Cortex of kidney (tissue), 1 donor: ENCODE measurements at places on chromosomes 11 and 22.

DNA sequence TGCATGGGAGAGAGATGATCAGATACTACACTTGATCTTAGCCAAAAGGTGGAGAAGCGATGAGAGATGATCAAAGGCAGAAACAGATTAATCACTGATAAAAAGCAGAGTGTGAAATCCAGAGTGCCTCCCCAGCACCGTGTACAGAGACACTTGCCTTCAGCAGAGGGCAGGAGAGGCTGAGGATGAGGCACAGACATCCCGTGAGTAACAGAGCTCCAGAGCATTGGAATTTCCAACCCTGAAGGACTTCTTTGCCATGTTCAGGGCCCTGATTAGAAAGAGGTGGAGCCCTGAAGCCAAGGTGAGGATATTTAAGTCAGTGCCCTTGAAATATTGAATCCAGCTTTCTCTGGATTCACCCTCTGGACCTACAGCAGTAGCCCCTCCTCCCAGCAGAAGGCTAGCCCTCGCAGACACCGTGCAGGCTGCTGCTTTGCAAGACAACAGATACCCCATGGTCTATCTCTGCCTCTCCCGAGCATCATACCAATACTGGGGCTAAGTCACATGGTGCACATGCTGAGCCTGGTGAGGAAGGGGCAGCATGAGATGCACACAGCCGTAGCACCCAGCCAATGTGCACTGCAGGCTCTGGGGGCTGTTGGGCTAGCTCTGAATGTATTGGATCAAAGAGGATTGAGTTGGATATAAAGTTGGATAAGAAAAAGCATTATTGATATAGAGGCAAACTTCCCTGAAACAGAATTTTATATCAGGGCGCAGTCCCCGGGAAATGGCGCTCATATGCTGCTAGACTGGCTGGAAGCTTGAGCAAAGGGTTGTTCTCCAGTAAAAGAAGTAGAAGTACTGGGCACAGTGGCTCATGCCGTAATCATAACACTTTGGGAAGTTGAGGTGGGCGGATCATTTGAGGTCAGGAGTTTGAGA lies 200.3 kb upstream of the B3GAT1 start:
- no peak for DNase-seq

GRCh38 chr11:102603576-102603975 lies 21.6 kb downstream of the MMP20 start:
- no peak for DNase-seq

DNA sequence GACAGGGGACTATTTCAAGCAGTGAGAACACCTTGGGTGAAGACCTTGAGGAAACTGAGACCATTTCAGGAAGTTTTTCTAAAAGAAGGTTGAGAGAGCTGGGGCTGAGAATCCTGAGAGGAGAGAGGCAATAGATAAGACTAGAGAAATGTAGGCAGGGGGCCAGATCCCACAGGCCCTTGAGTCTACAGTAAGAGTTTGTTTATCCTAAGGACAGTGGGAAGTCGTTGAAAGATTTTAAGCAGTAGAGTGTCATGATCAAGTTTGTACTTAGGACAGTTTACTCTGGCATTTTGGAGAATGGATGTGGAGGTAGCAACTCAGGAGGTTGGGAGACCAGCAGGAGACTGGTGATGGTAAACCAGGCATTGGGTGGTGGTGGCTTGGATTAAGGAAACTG lies 17.1 kb downstream of the HSD17B12 start:
- DNase-seq: no peak

DNA sequence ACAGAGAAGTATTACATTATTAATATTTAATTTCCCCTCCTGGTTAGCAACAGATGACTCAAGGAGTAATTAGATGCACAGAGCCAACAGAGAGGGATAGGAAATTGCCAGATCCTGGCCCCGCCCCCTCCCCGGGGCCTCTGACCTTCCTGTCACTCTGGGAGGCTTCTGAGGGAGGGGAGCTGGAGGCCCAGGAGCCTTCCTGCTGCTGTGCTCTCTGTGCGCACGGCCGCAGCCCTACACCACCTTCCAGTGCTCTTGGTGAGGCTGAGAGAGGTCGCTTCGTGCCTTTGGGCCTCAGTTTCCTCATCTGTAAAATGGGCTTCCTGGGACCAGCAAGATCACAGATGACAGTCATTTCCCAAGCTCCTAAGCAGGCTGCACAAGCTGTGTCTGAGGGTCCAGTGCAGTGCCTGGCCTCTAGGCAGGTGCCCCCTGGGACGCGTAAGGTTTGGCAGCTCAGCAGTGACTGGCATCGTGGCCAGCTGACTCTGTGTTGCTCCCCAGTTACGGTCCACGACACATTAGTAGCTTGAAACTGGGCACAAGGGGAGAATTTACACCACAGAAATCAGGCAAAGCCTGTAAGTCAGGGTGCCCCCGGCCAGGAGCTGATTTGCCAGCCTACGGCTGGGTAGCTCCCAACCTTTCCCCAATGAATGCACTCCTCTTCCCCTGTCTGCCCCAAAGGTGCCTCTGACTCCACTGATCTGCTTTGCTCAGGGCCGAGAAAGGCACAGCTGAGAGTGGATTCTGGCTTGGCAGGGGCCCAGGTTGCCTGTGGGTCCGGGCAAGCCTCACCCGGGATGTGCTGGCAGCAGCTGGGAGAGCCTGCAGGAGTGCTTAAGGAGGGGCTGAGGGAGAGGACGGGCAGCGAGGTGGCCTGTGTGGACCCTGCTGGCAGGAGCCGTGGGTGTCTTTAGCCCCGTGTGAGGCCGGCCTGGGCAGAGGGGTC lies 2.3 kb downstream of the ADORA2A start:
- DNase-seq: no peak

- DNase-seq: no peak
Measured at GRCh38 chr11:76462317-76462716, 17.5 kb downstream of the EMSY start.

GRCh38 chr11:662689-663274 lies 25.7 kb downstream of the DRD4 start:
- no peak for DNase-seq

GRCh38 chr11:134642206-134642605 lies 230.2 kb upstream of the B3GAT1 start:
- no peak for DNase-seq

GRCh38 chr11:100592619-100593260 lies 94.3 kb upstream of the ARHGAP42 start:
- DNase-seq: no peak

DNA sequence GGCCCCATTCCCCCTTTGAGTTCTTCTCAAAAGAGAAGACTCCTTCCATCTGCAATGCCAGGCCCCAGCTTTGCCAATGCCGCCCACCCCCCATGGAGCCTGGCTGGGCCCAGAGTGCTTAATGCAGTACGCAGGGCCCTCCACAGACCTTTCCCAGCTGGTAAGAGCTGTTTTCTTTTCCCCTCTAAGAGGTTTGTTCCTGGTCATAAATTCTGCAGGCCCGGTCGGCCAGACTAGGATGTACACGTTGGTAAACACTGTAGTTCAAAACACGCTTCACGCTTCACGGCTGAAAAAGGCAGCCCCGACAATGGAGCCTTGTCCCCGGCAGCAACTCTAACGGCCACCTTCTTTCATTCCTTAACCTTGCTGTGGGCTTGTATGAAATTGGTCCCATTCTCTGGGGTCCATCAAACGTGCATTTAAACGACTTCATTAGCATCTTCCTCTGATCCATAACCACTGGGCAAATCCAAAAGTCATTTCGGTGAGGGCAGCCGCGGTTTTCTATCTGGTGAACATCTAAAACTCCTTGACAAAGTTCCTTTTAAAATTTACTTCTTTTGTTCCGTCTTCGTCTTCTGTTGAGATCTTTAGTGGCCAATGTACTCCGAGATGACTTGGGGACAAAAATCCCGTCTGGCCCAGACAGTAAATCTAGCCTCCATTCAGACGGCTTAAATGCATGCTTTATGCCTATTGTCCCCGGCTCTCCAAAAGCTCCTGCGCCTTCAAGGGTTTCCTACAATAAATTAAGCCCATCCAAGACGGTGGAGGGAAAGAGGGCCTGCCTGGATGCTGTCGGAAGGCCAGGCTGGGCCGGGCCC lies 60.0 kb upstream of the MYEOV start:
- DNase-seq: no peak

DNA sequence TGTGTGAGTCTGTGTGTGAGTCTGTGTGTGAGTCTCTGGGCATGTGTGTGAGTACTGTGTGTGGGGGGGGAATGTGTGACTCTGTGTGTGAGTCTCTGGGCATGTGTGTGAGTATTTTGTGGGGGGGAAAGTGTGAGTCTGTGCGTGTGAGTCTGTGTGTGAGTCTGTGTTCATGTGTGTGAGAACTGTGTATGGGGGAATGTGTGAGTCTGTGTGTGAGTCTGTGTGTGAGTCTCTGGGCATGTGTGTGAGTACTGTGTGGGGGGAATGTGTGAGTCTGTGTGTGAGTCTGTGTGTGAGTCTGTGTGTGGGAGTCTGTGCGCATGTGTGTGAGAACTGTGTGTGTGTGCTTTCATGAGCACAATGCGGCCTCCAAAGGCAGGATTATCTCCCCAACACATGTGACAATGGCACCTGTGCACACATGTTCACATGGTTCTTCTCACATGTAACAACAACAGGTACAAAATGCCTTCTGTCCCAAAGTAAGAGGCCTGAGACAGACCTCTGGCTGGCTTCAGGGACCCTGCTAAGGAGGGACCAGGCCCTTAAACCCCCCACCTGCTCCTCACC lies 1.6 kb downstream of the CD5 start:
- DNase-seq: no peak

GRCh38 chr11:58617976-58618557 lies 4.4 kb upstream of the CNTF start:
- DNase-seq: no peak

GRCh38 chr11:61688365-61689163 lies 8.4 kb downstream of the DAGLA start:
- no peak for DNase-seq

GRCh38 chr11:77299528-77299993 lies 1.9 kb downstream of the GDPD4 start:
- DNase-seq: no peak

GRCh38 chr11:93648158-93648557 lies 13.3 kb upstream of the CEP295 start:
- DNase-seq: no peak

GRCh38 chr22:25182131-25183110 lies 17.2 kb upstream of the CRYBB3 start:
- no peak for DNase-seq

DNA sequence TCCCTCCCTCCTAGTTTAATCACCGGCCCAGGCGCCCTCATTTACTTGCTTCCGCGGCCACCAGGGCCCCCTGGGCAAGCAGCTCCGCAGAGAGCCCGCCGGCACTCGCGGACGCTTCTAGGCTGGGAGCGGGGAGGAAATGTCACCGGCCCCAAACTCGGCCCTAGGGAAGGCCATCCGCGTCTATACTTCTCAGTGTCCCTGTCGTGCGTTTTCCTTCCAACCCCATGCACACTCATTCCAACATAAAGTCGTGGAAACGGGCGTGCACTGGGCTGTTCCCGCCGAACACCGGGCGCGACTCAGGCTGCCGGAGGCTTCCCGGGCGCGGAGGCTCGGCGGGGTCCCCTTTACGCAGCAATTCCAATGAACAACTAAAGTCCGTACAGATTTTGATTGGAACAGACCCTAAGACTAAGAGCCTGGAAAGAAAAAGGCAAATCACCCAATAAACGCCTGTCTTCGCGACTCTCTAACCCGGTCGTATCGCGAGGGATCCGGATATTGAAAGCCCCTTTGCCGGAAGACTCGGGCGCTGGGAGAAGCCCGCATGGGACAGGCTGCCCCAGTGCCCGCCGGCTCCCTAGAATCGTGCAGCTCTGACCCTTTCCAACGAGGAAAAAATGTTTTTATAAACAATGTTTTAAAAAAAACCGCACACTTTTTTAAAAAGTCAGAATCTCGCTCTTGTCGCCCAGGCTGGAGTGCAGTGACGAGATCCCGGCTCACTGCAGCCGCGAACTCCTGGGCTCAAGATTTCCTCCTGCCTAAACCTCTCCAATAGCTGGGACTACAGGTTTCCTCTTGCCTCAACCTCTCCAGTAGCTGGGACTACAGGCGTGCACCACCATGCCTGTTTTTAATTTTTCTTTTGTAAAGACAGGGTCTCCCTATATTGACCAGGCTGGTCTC lies 1.3 kb upstream of the BARX2 start:
- DNase-seq: no peak

- DNase-seq: no peak
Measured at GRCh38 chr11:126105022-126105747, 42.5 kb upstream of the CDON start.

GRCh38 chr11:105609832-105610781 lies at the start of gene GRIA4:
GRIA4 (plus strand) TSS chr11:105610073; CDS start chr11:105610998, 925 bp downstream.
- DNase-seq: no peak

DNA sequence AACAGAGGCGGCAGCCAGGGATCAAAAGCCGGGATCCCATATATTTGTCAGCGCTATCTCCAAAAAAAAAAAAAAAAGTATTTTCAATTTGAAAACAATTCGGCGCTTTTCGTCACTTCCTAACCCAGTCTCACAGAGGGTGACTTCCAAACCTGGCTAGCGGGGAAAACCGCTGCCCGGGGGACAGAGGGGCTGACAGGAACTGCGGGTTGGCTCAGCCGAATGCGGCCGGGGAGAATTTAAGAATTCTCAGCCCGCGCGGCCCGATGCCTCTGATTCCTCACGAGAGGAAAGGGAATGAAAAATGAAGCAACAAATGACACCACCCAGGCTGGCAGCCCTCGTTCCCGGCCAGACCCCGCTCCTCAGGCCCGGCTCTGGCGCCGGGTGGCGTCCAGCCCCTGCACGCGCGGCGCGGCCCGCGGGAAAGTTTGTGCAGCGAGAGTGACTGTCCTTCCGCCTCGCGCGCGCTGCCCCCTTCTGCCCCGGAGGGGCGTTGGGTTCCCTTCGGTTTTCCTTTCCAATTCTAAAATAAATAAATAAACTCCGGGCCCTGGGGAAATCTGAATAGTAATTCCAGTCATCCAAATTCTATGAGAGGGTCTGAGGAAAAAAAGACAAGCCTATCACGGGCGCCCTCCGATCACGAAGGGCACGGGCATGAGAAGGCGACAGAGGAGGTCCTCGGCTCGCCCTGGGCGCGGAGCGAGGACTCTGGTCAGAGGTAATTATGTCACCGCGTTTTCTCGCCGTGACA lies 4.8 kb upstream of the PAX6 start:
- DNase-seq: no peak

- no peak for DNase-seq
Measured at GRCh38 chr11:18575361-18575760, 13.2 kb downstream of the UEVLD start.

DNA sequence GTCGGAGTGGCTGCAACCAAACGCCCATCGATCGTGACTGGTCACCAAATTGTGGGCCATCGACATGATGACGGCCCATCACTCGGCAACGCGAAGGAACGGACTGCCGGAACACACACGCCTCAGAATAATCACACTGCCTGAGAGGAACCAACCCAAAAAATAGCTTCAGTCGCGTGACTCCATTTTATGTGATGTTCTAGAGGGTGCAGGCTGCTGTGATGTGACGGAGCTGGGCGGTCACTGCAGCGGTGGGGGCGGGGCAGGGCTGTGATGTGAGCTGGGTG lies 174.6 kb downstream of the CTTN start:
- no peak for DNase-seq

GRCh38 chr11:27208846-27209245 lies 154.2 kb downstream of the CCDC34 start:
- no peak for DNase-seq
